ENCODE measurements at places on chromosomes 13 and 19.

DNA sequence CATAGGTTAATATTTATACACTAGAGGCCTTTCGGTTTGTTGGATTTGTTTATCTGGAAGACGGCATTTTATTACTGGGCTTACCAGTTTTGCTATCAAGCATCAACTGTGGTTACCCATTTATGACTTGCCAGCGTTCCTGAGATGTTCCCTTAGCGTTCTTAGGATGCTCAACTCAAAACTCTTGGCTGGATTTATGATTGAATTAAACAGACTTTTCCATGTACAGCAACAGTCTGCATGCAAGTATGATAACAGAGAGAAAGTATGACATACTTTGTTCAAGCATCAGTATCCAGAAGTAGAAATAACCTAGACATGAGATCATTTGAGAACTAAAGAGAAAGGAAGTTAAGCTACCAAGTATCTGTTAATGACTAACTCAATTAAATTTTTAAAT is 29.9 kb upstream of the RNF113B start:
- DNase-seq, result no peak

GRCh38 chr19:29375429-29376119 is 150.2 kb upstream of the VSTM2B start:
- DNase-seq, result no peak

GRCh38 chr19:18306209-18306887 is 16.5 kb downstream of the LSM4 start:
- DNase-seq, result no peak

DNA sequence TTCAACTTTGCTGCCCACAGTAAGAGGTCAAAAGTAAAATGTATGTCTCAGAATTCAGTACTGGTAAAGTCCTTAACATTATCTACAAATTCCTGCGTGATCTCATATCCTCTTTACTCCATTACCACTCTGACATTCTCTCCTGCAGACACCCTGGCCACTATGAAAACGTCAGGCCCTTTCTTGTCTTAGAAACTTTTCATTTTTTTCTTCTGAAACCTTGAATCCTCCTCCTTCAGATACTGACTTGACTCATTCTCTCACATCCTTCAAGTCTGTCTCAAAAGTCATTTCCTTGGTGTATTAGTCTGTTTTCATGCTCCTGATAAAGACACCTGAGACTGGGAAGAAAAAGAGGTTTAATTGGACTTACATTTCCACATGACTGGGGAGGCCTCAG is 262.3 kb downstream of the POU4F1 start:
- DNase-seq, result no peak

GRCh38 chr19:3034656-3035541 is 5.8 kb upstream of the TLE2 start:
- DNase-seq, result no peak

DNA sequence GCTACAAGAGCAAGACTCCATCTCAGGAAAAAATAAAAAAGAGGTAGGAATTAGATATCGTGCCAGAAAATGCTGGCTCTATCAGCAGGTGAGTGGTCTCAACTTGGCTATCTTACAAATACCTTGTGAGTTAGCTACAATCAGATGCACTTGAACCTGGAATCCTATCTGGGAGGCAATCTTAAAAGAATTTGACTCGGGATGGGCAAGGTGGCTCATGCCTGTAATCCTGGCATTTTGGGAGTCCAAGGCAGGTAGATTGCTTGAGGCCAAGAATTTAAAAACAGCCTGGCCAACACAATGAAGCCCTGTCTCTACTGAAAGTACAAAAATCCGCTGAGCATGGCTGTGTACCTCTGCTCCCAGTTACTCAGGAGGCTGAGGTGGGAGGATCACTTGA is 29.4 kb downstream of the NLRP2 start:
- DNase-seq, result no peak

GRCh38 chr19:44113138-44113783 is at the start of gene ZNF225:
ZNF225 (plus strand) TSS chr19:44113399; CDS start chr19:44115828, 2,429 bp downstream.
- peak; percentile 56 for DNase-seq

DNA sequence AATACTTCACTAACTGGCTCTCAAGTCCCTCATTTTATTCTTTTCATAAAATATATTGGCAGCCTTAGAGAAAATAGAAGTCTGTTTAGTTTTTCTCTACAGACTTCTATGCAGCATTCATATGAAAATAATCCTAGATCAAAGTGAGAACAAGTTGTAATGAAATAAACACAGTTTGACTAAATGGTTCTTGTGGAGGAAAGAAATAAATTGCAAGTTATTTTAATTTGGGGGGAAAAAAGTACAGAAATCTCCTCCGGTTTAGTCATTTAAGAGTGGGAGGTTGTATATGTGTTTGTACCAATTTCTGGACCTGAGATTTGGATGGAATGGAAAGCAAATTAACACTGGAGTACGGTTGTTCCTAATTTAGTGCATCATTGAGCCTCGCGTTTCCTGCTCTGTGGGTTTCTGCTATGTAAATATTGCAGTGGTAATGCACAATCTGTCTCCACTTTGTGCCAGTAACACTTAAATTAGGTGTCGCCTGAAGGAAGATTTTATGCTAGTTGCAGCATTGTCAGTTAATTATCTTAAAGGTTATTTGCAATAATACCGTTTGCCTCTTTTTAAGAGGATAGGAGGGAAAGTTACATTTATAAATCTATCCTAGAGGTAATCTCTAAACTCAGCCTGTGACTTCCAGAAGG is 100.2 kb downstream of the ZIC5 start:
- DNase-seq, result no peak

DNA sequence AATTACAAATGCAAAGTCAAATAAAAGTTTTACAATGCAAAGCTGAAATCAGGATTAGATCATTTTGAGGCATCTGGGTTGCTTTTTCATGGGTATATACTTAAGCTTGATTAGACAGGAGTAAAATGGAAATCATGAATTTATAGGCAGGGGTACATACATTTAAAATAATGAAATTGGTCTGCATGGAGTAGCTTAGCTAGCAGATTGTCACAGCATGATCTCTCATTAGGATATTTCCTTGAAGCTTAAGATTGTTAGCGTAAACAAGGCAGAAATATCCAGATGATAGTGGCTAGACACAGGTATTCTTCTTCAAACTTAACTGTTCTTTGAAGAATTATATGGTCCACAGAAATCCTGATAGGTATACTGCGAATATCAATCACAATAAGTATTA is 1627.0 kb upstream of the PCDH20 start:
- DNase-seq, result no peak

- DNase-seq, result no peak
Observed at GRCh38 chr13:20796791-20797508, 23.2 kb upstream of the EEF1AKMT1 start.

GRCh38 chr13:109384491-109385241 is 401.7 kb downstream of the IRS2 start:
- DNase-seq, result no peak
